ENCODE measurements at places on chromosomes 6 and 20. TPM values are rescaled to one million over a fixed set of nuclear protein-coding genes. Genes with fewer than 3 reads are reported as not detected.

The TINAG gene
- total RNA-seq: not detected

The SPAG4 gene
- total RNA-seq: 4.7 TPM

The STK38 gene
- total RNA-seq: 34.3 TPM

The NOTCH4 gene
- 1.1 TPM for total RNA-seq

The ABHD16B gene
- not detected for total RNA-seq

The TP53TG5 gene
- total RNA-seq: not detected

The EPB41L1 gene
- total RNA-seq: 13.5 TPM

The ARFGEF2 gene
- total RNA-seq: 52.7 TPM

The STMN3 gene
- 9.3 TPM for total RNA-seq

The RCAN2 gene
- 8.0 TPM for total RNA-seq

The TNXB gene
- 315 TPM for total RNA-seq

The NECAB3 gene
- total RNA-seq: 17.6 TPM

The APCDD1L gene
- 1.6 TPM for total RNA-seq

The TUBB2B gene
- 2.9 TPM for total RNA-seq

The BHLHE23 gene
- total RNA-seq: not detected

The CNKSR3 gene
- total RNA-seq: 11.7 TPM

The FAM83B gene
- total RNA-seq: 0.09 TPM

The TTK gene
- total RNA-seq: 35.9 TPM

The OGFR gene
- 31.0 TPM for total RNA-seq

The ENPP5 gene
- 5.3 TPM for total RNA-seq

The PERP gene
- total RNA-seq: 25.0 TPM

The ULBP1 gene
- total RNA-seq: 1.7 TPM

The DEFB124 gene
- not detected for total RNA-seq

The TNFRSF6B gene
- 0.36 TPM for total RNA-seq

The HCRTR2 gene
- not detected for total RNA-seq

The GRM1 gene
- total RNA-seq: under 0.01 TPM

The EYA2 gene
- 1.6 TPM for total RNA-seq

The EDN1 gene
- 7.4 TPM for total RNA-seq

The COX4I2 gene
- not detected for total RNA-seq

The TNF gene
- total RNA-seq: not detected

The ZNF831 gene
- 0.98 TPM for total RNA-seq

The USP49 gene
- total RNA-seq: 2.7 TPM

The HLA-DPA1 gene
- 0.18 TPM for total RNA-seq

The FAM83C gene
- total RNA-seq: not detected

The PYGB gene
- total RNA-seq: 203 TPM

The KCNK5 gene
- total RNA-seq: under 0.01 TPM

The BEND6 gene
- 34.8 TPM for total RNA-seq

The NRN1 gene
- 0.65 TPM for total RNA-seq

The REM1 gene
- total RNA-seq: not detected

All from fibroblast of the aortic adventitia (primary cell).